Activated T-helper 1 cell treated with anti-CD3 and anti-CD28 coated beads, Interleukin-12 subunit alpha, Interleukin-12 subunit beta, Interleukin-2, Interleukin-4 antibody, amounts not matched to agents 30 ng/mL and 10 ng/mL and 1 ng/mL, durations not matched to agents 14 hours and 24 hours and 36 hours (primary cell): ENCODE measurements at places on chromosomes 1 and 21.
A peak's percentile ranks its signal among the peaks of the same experiment; 100 is the strongest.

- peak overlapping the region; percentile 68 for H3K4me3 ChIP-seq
- H3K27me3 ChIP-seq: peaks cover 27% of the 10 kb centered on the region
- H3K27ac ChIP-seq: peak overlapping the region; percentile 56
- peak; percentile 41 for DNase-seq
- H3K36me3 ChIP-seq: no peaks in the 10 kb centered on the region
Observed at GRCh38 chr1:152189657-152190442, 30.8 kb upstream of the RPTN start.

- peaks cover 2% of the 10 kb centered on the region for H3K27me3 ChIP-seq
- no peak for DNase-seq
- H3K36me3 ChIP-seq: no peaks in the 10 kb centered on the region
- no peak overlapping the region for H3K4me3 ChIP-seq
- H3K4me1 ChIP-seq: peaks cover 54% of the 10 kb centered on the region
Observed at GRCh38 chr1:225447650-225448089, 19.8 kb upstream of the LBR start.

- no peaks in the 10 kb centered on the region for H3K27me3 ChIP-seq
- H3K36me3 ChIP-seq: no peaks in the 10 kb centered on the region
- no peaks in the 10 kb centered on the region for H3K4me1 ChIP-seq
- DNase-seq: no peak
- no peak overlapping the region for H3K27ac ChIP-seq
- H3K4me3 ChIP-seq: no peak overlapping the region
Observed at GRCh38 chr1:43618521-43619313, 31.2 kb upstream of the KDM4A start.

- no peak for DNase-seq
- H3K27ac ChIP-seq: no peak overlapping the region
- H3K27me3 ChIP-seq: peaks cover 3% of the 10 kb centered on the region
- no peaks in the 10 kb centered on the region for H3K4me1 ChIP-seq
- H3K36me3 ChIP-seq: no peaks in the 10 kb centered on the region
- H3K4me3 ChIP-seq: no peak overlapping the region
Observed at GRCh38 chr1:85396194-85396593, 68.8 kb downstream of the DDAH1 start.

GRCh38 chr1:193533853-193534252 is 347.4 kb upstream of the B3GALT2 start:
- no peak overlapping the region for H3K27ac ChIP-seq
- no peaks in the 10 kb centered on the region for H3K27me3 ChIP-seq
- DNase-seq: no peak

- peaks cover 34% of the 10 kb centered on the region for H3K27me3 ChIP-seq
- DNase-seq: no peak
- H3K4me1 ChIP-seq: peaks cover 18% of the 10 kb centered on the region
- H3K27ac ChIP-seq: no peak overlapping the region
- no peaks in the 10 kb centered on the region for H3K36me3 ChIP-seq
- no peak overlapping the region for H3K4me3 ChIP-seq
Observed at GRCh38 chr1:112464501-112464900, 44.3 kb upstream of the WNT2B start.

- no peaks in the 10 kb centered on the region for H3K36me3 ChIP-seq
- no peak overlapping the region for H3K27ac ChIP-seq
Observed at GRCh38 chr1:41444246-41444645, 40.2 kb downstream of the EDN2 start.

- H3K27me3 ChIP-seq: peaks cover 3% of the 10 kb centered on the region
- H3K27ac ChIP-seq: no peak overlapping the region
- no peaks in the 10 kb centered on the region for H3K36me3 ChIP-seq
- DNase-seq: no peak
- no peaks in the 10 kb centered on the region for H3K4me1 ChIP-seq
Observed at GRCh38 chr1:29460041-29460610, 223.8 kb downstream of the PTPRU start.

DNA sequence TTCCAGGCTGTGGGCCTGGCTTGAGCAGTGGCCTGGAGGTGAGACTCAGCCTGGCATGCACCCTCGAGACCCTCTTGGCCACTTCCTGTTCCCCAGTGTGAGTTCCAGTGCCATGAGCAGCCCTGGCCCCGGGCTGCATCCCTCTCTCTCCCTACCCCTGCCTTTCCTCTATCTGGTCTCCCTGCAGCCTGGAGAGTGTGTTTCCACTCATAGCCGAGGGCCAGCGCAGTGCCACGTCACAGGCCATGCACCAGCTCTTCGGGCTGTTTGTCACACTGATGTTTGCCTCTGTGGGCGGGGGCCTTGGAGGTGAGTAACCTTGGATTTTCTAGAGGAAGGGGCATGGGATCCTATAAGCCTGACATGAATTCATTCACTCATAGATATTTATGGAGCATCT is 13.6 kb downstream of the RHBG start:
- no peak overlapping the region for H3K4me3 ChIP-seq
- no peak for DNase-seq
- H3K27ac ChIP-seq: no peak overlapping the region
- no peaks in the 10 kb centered on the region for H3K36me3 ChIP-seq
- H3K4me1 ChIP-seq: peaks cover 5% of the 10 kb centered on the region

DNA sequence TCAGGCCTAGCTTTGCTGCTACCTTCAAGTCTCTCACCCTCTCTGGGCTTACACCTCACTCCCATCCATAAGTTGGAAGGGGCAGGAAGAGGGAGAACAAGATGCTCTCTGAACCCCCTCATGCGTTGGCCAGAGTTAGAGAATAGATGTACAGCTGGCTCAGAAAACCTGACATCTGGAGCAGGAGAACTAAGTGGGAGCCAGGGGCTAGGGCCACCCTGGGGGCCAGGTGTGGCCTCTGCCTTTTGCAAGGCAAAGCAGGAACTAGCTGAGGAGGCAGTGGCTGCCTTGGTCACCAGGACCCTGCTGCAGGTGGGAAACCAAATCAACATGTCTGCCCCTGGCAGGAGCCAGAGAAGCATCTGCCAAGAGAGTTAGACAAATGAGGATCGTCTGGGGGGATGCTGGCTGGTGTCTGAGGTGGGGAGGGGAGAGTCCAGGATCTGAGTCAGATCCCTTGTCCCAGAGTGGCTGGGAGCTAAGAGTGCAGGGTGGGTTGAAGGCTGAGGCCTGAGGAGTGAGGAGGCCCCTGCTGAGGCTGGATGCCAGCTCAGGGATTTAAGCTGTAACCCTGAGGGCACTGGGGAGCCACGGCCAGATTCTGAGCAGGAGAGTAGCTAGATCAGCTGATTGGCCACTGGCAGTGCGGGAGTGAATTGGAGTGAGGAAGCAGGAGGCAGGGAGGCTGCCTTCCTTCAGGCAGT is 115.0 kb downstream of the EPHB2 start:
- no peak for DNase-seq
- H3K36me3 ChIP-seq: no peaks in the 10 kb centered on the region
- H3K4me3 ChIP-seq: no peak overlapping the region
